ENCODE measurements at places on chromosomes 5 and 9. TPM values are rescaled to one million over a fixed set of nuclear protein-coding genes. Genes with fewer than 3 reads are reported as not detected.

Gene CFAP77
- not detected for total RNA-seq

Gene SIT1
- not detected for total RNA-seq

Gene ANXA2R
- 3.0 TPM for total RNA-seq

Gene TNFSF8
- not detected for total RNA-seq

Gene ADRB2
- 0.51 TPM for total RNA-seq

Data from A549 treated with RU486 at 1 μM for 4 hours (cell line).